ENCODE measurements at places on chromosomes 5 and 9.
A peak's percentile ranks its signal among the peaks of the same experiment; 100 is the strongest.

DNA sequence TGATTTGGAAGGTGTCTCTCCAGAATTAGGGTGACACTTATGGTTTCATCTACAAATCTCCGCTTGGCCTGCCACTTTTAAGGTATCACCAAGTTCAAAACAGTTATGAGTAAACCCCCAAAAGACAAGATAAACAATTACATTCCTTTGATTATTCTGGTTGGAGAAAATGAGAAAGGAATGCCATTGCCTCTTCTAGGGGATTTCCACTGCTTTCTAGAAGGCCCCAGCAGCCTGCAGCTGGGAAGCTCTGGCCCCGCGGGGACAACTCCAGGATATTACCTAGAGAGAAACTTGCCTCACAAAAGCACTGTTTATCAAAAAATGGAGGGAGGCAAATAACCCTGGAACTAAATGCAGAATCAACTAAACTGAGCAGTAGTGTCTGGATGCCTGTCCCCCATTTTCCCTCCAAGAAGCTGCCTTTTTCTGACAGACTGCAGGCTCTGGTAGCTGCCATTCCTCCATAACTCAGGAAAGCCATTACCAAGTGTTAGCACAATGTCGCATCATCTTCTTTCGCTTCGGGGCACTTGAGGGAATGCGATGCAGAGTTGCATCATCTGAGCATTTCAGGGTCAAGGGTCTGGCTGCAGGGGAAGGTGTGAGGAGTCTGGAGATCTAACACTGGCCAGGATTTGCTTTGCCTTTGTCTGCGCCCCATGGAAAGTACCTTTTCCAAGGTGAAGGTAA lies 71.5 kb upstream of the PLPP6 start:
- no peak for DNase-seq

DNA sequence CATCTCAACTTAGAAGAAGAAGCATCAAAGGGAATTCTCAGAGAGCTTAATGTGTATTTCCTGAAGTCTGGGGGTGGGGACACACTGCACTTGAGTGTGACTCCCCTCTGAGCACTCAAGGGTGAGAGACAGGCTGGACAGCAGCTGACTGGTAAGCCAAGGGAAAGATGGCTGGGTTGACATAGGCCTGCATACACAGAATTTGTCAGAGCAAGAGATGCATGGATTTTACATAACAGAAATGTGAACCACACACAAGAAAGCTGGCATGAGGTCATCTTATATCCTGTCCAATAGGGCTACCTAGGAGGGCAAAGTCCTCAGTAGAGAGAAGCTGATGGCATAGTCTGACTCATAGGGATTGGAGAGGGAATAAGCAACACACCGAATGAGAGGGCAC lies 114.3 kb upstream of the EPB41L4A start:
- DNase-seq = no peak

- DNase-seq = peak; percentile 35
Measured at GRCh38 chr5:28165096-28165495, 1126.7 kb upstream of the CDH9 start.

DNA sequence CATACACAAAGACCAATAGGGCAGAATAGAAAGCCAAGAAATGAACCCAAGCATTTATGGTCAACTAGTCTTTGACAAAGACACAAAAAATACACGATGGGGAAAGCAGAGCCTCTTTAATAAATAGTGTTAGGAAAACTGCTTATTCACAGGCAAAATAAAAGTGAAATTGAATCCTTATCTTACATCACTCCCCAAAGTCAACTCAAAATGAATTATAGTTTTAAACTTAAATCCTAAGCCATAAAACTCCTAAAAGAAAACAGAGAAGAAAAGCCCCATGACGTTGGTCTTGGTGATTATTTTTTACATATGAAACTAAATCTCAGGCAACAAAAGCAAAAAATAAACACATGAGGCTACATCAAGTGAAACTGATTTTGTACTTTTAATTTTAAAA lies 46.8 kb downstream of the CHSY3 start:
- no peak for DNase-seq
